ENCODE measurements at places on chromosomes 3 and 15.

DNA sequence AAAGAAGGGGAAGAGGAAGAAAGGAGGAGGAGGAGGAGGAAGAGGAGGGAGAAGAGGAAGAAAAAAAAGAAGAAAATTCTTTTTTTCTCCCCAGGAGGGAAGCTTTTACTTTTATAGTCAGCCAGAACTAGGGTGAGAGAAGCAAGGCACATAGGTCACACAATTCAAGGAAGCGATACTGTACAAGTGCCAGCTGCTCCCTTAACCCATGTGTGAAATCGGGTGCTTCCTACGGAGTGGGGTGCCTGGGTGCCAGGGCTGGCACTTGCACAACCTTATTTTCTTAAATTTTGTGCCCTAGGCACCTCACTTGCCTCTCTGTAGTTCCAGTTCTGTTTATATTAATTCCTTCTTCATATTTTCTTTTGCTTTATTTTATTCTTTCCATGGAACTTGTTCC lies 150.4 kb downstream of the LIPC start:
- DNase-seq = no peak

GRCh38 chr3:56800832-56801661 lies 702 bp downstream of the ARHGEF3 start:
- no peak for DNase-seq

- no peak for DNase-seq
Measured at GRCh38 chr15:62104846-62105245, 38.1 kb downstream of the C2CD4A start.

GRCh38 chr3:109275702-109276293 lies 40.5 kb downstream of the DPPA2 start:
- DNase-seq = no peak

DNA sequence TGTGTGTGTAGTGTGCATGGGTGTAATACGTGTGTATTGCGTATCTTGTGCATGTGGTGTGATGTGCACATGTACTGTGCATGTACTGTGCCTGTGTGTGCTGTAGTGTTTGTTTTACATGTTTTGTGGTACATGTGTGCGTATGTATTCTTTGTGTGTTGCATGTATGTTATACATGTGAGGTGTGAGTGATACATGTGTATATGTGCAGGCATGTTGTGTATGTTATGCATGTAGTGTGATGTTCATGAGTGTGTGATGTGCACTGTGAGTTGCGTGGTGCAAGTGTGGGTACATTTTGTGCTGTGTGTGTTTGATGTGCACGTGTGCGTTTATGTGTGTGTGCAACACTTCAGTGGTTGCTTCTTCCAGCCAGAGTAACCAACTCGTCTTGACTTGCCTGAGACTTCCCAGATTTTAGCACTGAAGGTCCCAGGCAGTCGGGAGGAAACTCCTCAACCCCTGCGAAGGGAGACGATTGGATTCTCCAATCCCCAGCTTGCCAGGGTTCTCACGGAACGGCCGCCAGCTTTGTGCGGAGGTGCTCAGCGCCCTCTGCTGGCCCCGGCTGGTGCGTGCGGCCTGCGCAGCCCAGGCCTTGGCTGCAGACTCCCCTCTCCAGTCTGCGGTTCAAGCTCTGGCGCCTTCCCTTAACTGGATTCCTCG lies 3.6 kb downstream of the GALNT15 start:
- DNase-seq = peak; percentile 52

- peak; percentile 65 for DNase-seq
Measured at GRCh38 chr3:190092250-190092649, 28.4 kb downstream of the P3H2 start.

DNA sequence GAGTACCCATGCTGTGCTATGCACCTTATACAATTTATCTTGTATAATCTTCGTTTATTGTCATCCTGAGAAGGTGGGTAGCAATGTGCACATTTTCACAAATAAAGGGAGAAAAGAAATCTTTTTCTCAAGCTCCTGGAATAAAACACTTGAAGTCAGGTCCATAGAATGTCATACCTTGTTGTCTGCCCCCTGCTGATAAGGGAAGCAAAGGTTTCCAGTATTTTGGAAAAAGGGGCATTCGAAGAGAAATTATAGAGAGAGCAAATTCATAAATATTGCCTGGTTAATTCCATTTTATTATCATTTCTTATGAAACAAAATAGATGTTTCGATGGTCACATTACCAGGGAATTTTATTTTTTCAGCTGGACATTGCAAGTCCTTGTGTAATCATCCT lies 277.8 kb downstream of the RAP2B start:
- no peak for DNase-seq

DNA sequence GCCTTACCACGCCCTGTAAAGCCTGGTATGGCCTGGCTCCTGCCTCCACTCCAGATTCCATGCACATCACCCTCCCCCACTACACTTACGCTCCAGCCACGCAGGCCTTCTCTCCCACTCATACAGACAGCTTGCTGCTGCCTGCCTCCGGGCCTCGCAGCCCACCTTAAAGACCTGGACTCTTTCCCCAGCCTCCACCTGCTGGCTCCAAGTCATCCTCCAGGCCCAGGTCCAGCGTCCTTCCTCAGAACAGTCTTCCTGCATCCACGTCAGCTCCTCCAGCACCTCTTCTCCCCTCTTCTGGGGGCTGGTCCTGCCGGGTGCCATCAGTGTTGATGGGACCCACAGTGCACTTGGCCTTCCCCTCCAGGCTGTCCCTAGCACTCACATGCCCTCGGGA lies 75.5 kb downstream of the NUP210 start:
- DNase-seq = no peak

GRCh38 chr3:47579875-47580274 lies 1.2 kb upstream of the CSPG5 start:
- no peak for DNase-seq

- no peak for DNase-seq
Measured at GRCh38 chr3:85387913-85388505, 429.2 kb downstream of the CADM2 start.

DNA sequence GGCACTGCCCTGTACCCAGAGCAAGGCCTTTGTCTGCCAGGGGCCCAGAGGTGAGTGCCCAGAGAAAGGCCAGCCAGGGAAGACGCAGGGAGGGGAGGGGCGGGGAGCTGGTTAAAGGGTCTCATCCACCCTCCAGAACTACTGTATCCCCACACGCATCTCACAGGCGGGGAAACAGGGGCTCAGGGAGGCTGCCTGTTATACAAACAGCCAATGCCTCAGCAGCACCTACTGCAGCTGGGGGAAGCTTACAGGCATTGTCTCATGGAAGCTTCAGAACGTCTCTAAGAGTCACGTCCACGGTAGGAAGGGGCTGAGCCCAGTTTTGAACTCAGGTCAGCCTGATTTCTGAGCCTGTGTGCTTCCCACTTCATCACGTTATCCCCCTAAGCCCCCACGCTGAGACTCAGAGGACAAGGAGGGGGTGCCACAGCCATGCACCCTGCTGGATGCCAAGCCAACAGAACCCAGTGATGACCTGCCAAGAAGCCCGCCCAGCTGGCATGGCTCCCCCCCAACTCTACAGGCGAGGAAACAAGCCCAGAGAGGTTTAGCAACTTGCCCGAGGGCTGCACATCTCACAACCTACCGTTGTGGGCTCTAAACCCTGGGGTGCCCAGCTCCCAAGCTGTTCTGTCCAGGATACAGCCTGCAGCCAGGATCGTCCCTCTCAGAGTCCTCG lies 54.5 kb downstream of the IQSEC1 start:
- DNase-seq = no peak

- DNase-seq = no peak
Measured at GRCh38 chr3:38853011-38853410, 37.0 kb upstream of the SCN10A start.

GRCh38 chr3:108031895-108032294 lies 58.9 kb downstream of the CD47 start:
- no peak for DNase-seq

DNA sequence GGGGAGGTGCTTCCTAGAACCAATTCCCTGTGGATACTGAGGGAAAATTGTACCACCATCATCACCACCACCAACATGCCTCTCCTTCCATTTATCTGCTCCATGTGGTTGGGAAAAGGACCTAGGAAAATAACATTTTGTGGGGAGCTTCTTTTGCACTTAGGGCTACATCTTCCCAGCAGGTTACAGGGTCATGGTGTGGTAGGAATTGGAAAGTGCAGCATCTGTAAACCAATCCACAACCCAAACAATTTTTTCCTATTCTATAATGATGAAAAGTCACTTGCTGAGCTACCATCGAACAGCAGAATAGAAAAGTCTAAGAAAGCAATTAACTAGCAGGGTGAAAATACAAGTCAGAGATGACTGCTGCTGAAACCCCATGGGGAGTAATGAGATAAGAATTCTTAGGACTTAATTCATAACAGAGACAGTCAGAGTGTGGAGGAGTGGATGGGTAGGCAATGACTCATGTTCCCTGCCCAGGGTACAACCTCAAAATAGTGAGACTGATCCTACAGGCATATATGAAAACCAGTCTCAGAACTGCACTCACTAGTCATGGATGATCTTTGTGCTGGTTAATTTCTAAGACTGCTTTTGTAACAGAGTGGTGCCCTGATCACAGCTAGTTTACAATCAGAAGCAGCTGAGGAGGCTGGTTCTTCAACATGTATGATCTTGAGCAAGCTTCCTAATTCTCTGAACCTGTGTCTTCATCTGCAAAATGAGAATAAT lies 38.1 kb upstream of the LEKR1 start:
- DNase-seq = peak; percentile 87

DNA sequence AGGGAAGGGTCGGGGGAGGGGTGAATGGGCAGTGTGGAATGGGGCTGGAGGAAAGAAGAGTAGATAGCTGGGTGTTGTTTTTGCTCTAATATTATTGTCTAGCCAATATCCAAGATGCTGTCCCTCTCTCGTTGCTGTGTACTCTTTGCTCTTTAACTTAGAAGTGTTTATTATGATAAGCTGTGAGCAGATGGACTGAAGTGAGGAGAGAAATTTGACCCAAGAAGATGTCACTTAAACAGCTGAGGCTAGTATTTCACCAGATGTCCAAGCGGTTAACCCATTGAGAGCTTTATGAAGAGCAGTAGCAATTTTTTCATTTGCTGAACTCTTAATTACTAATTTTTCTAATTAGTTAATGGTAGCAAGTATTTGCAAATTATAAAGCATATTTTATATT lies 212.2 kb upstream of the TP63 start:
- DNase-seq = no peak

GRCh38 chr15:98942431-98942830 lies 65.2 kb downstream of the PGPEP1L start:
- DNase-seq = no peak
